ENCODE measurements at places on chromosomes 4 and X.

DNA sequence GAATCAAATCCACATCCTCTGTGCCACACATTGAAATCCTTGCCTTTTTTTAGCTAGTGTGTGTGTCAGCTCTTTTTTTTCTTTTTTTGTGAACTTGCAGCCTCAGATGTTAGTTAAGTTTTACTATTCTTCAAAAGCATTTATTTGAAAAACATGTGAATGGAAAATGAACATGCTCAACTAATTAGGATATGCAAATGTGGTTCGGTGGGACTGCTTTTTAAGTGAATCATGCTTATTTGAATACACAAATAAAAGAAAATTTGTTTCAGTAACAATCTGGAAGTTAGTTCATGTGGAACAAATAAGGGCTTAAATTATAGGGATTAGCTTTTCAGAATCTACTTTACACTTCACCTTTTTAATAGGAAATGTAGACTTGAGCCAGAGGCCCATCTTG, 751.5 kb upstream of the FAM241A start:
- no peak for DNase-seq

DNA sequence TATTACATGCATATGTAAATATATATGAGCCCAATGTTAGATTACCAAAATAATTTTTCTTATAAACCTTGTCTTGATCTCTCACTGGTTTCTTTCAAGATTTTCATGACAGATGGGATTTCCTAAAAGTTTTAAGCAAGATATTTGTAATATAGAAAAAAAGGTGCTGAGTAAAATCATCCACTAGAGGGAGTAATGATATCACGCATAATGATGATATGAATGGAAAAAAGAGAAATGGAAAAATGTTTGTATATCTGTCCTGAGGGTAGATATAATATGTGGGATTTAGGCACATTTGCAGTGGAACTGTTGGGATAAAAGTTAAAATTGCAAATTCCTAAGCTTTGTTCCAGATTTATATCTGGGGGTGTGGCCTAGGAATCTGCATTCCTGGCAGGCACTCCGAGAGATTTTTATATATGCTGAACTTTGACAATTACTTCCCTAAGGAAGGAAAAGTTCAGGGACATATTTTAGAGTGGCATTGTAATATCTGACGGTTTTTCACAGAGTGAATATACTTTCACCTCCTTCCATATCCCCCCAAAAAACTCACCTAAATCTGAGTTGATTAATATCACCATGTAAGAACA, 60.5 kb downstream of the TMA16 start:
- DNase-seq = no peak

GRCh38 chr4:185950891-185951290, 118.1 kb upstream of the TLR3 start:
- DNase-seq = no peak

DNA sequence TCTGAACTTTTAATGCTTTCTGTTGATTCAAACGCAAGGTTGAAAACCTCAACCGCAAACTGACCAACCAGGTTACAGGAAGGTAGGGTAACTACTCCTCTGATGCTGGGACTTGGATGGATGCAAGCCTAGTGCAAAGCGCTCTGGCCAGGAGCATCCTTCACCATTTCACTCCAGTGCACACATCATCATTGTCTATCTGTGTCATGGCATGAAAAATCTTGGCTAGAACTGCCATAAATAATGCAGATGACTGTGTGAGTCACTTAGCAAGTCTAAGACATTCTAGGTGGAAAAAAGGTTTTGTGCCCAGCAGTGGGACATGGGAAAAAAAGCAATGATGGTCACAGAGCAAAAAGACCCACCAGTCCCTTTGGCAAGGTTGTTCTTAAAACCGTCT, 10.9 kb downstream of the ADGRA3 start:
- no peak for DNase-seq

- no peak for DNase-seq
Measured at GRCh38 chr4:113564493-113564892, 197.0 kb downstream of the CAMK2D start.

- no peak for DNase-seq
Measured at GRCh38 chrX:9133426-9133825, 99.5 kb upstream of the FAM9B start.

- DNase-seq = no peak
Measured at GRCh38 chrX:66751136-66751782, 112.4 kb upstream of the EDA2R start.

- DNase-seq = no peak
Measured at GRCh38 chrX:2145692-2146367, 354.9 kb downstream of the DHRSX start.

GRCh38 chrX:100863326-100863864, 10.8 kb downstream of the NOX1 start:
- no peak for DNase-seq

- DNase-seq = no peak
Measured at GRCh38 chr4:36277533-36277932, 3.9 kb upstream of the DTHD1 start.

DNA sequence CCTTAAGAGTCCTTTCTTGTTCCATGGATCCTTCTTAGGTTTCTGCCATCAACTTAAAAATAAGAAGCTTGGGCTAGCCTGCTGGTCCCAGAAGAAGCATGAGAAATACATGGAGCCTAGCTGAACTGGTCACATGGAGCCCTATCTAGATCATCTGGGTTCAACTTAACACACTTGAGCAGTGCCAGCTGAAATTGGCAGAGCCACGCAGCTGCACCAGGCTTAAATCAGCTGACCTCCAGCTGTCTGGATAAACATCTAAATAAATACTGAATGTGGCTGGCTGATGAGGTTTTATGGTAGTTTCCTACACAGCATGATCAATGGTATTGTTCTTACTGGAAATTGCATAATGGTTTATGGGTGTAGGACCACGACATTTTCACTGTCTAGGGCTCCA, 598.4 kb upstream of the FAM241A start:
- no peak for DNase-seq

DNA sequence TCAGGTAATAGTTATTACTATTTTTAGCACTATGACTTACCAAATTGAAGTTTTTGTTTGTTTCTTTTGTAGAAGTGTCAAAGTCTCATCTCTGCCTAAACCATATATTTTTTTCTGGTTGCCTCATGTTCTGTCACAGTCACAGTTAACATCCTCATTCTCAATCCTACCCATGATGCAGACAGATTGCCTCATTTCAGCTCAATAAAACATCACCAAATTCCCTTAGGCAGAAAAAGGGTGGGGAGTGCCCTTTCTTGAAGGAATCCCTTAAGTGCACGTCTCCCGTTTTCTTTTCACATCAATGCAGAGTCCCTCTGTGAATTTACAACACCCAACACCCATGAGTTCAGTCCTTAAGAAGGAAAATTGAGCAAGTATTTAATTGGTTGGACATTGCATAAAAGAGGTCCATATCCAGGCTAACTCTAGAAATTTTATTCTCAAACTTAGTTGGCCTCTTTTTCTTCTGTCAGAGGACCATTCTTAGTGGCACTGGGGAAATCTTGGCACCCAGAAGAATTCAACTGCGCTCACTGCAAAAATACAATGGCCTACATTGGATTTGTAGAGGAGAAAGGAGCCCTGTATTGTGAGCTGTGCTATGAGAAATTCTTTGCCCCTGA, 103.7 kb upstream of the BMPR1B start:
- no peak for DNase-seq

DNA sequence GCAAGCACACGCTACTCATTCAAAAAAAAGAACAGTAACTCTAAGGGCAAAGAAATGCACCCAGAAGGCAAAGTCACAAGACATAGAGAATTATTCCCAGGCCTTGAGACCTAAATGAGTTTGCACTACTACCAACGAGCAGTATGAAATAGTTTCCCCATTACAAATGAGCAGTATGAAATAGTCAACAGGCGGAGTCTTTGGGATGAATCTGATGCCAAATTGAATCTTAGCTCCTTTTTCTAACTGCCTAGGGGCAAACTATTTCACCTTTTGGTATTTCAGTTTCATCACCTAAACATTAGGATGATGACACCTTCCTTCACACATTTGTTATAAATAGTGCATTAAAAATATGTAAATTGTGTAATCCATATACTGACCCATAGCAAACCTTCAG, 213.0 kb upstream of the FAT4 start:
- no peak for DNase-seq

- DNase-seq = no peak
Measured at GRCh38 chr4:139828966-139829664, 163.5 kb downstream of the MGST2 start.

- no peak for DNase-seq
Measured at GRCh38 chr4:7770224-7771050, 169.2 kb downstream of the AFAP1 start.

- no peak for DNase-seq
Measured at GRCh38 chr4:4974727-4975126, 44.5 kb downstream of the CYTL1 start.

Measured in activated T-cell treated with anti-CD3 and anti-CD28 coated beads, Interleukin-2, amount 50 U/mL, for 72 hours (primary cell).